ENCODE measurements at places on chromosomes 6 and 20. TPM values are rescaled to one million over a fixed set of nuclear protein-coding genes. Genes with fewer than 3 reads are reported as not detected.

GRCh38 chr20:15767999-15768741 lies 805.1 kb downstream of the KIF16B start:
- no peak for ATAC-seq

Gene EYS
- 1.1 TPM for total RNA-seq

Gene CCDC28A
- total RNA-seq: 7.3 TPM

DNA sequence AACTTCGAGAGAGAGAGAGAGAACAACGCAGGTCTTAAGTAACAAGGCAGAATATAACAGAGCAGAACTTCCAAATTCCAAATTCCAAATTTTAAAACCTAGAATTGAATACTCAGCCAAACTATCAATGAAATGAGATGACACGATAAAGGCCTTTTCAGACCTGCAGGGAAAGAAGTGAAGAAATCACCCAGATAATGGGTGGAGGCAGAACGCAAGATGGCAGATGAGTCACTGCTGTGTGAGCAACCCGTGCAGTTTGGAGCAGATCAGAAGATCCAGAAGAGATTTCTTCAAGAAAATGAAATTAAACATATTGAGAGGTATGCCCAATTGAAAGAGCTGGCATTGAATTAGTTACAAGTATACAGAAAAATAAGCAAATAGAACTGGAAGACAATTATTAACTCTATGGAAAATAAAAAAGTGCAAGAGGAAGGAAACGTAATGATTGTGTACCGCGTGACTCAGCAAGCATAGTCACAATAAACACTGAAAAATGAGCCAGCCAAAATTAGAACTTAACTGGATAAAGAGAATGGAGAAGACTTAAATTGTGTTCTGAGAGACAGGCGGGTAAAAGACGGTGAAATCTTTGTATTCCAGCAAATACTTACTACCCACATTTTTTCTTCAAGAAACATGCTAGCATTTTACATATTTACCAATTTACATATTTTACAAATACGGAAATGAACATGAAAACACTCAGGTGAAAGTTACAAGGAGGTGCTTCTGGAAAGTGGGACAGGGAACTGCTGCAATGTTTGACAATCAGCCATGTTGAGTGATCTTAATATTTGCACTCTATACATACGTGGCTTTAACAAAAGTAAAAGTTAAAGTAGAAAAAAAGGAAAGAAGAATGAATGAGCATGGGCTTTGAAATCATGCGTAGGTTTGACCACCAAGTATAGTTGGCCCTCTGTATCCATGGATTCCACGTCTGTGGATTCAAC lies 87.9 kb upstream of the CDYL start:
- no peak for ATAC-seq

- peak; percentile 35 for ATAC-seq
These were observed 13.9 kb downstream of the PTK7 start for GRCh38 chr6:43089874-43090558.

Gene RIPOR3
- 1.0 TPM for total RNA-seq

DNA sequence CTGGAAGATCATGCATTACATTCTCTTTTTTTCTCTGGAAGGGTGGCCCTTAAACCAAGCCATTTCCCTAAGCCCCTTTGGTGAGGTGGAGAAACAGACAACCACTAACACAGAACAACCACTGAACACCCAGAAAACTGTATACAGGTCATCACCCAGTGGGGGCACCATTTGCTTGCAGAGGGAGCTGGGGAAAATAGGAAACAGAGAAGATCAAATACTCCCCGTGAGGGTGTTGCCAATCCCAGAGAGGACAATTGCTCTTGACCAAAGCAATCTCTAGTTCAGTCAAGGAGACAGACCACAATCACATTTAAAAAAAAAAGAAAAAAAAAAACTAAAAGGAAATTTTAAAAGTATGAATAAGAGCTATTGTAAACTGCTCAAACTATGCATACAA lies 865 bp upstream of the DAAM2 start:
- no peak for ATAC-seq

DNA sequence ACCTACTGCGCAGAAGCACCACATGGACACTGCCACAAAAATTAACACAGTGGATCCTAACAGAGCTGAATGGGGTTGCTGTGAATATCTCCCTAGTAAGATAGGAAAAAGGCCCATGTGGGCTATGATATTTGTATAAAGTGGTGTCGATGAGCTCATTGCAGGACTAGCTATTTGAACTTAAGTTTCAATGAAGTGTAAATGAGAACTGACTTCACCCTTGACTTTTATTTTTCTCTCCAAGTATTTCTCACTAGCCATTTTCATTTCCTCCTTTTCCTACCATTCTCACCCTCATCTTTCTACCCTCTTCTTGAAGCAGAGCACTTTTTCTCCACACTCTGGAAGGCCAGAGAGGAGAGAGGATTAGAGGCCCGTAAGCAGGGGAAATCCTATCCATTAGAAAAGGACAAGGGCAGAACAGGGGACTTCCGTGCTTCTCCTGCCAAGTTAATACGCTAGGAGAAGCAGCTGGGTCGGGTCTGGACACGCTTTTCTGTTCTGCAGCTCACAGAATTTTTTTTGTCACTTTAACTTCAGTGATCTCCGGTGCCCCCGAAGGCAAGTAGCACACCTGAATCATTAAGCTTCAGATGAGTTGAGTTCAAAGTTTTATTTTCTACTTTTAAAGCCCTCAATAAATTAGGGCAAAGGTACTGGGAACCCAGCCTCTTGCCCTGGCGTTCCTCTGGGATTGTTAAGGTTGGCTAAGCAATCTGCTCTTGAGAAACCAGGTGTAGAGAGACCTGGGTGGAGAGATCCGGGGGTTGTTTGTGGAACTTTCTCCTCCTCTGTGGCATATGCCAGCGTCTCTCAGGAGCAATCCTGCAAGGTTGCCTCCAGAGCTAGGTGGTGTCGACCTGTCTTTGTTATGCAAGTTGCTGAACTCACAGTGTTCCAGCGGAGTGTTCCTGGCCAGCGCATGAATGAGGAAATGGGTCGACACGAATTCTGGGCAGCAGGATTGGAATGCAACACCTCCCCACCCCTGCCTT lies 56.2 kb upstream of the ARID1B start:
- ATAC-seq: no peak

Gene NEURL2
- 8.4 TPM for total RNA-seq

- no peak for ATAC-seq
These were observed 143.3 kb upstream of the MAP3K7 start for GRCh38 chr6:90730151-90730673.

Gene WFDC6
- total RNA-seq: not detected

GRCh38 chr20:39627765-39628164 lies 665.6 kb downstream of the DHX35 start:
- ATAC-seq: no peak

Gene DEFB114
- total RNA-seq: not detected

- no peak for ATAC-seq
These were observed 5.4 kb downstream of the ADA start for GRCh38 chr20:44646023-44646640.

- ATAC-seq: peak; percentile 48
These were observed 796.5 kb downstream of the PRIM2 start for GRCh38 chr6:58113960-58114359.

DNA sequence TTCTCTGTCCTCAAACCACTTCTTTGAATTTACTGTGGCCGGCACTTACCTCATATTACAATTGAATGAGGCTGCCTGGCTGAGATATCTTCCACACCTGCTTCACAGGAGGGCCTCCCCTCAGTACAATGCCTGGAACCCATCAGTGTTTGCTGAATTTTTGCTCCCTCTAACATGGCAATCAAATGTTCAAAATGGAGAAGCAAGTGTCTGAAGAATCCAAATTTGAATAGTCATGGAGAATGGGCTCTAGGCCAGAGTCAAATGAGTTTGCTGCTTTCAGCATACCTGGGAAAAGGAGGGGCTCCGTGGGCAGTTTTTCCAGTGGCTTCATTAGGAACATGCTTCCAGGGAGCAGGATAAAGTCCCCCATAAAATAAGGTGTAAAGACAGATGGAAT lies 564.8 kb downstream of the UTRN start:
- ATAC-seq: no peak

DNA sequence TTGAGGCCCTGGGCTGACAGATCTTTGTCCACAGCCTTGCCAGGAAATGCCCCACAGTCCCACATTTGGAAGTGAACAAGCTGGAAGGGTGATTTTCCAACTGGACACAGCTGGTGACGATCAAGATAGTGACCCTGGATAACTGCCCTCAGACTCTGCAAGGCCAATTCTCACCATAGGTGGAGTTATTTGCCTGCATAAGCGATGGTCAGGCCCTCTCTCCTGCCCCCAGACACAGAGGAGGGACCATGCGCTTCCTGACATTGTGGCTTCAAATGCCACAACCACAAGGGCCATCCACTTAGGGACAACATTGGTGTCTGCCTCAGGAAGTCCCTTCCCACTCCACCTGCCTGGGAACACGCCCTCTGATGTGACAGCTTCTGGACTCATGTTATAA lies 96.0 kb downstream of the JPH2 start:
- no peak for ATAC-seq

DNA sequence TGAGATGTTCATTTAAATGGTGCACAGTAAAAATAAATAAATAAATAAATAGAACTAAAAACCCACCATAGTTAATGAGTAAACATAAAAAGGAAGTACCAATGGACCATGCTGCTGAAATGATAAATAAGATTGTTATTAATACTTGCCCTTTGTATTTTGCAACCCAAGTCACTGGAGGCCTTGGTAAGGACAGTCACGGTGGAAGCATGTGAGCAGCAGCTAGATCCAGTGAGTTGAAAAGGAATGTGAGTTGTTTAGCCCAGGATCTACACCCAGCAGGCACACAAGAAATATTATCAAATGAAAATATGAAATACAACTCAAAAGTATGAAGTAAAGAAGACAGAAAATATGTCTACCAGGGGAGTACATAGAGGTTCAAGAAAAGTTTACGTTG lies 6.7 kb downstream of the LGSN start:
- ATAC-seq: no peak

DNA sequence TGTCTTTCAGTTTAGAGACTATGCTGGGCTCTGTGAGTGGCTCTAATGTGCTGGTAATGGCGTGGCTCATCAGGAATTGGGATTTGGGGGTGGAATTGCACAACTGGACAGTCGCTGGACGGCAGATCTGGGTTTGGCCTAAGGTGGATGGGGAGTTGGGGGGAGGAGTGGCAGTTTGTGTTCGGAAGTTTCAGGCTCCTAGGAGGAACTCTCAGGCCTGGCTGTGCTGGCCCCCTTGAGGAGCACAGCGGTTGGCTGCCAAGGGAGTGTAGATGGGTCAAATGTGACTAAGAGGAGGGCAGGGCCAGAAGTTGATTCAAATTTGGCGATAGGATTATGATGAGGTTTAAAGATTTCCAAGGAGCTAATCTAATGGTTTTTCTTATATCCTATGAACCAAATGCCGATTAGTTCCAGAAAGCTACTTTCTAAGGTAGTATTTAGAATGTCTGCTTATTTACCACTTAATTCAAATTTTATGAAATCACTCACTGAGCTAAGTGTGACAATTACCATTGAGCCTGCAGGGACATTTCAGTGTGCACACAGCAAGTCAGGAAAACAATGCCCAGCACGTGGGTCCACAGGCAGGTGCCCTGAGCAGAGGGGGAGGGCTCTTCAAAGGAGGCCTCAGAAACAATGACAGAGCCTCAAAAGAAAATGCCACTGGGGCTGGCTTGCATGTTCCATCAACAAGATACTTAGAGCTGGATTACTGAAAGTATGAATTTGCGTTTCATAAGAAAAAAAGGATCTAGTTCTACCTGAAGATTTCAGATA lies 111.0 kb downstream of the GJA10 start:
- no peak for ATAC-seq

Gene LGSN
- total RNA-seq: 0.08 TPM

- ATAC-seq: no peak
These were observed 33.8 kb upstream of the E2F3 start for GRCh38 chr6:20367743-20368485.

Gene TMEM170B
- 24.1 TPM for total RNA-seq

- no peak for ATAC-seq
These were observed 123.7 kb upstream of the EXOC2 start for GRCh38 chr6:816510-817084.

Gene CST2
- total RNA-seq: not detected

GRCh38 chr6:146526192-146526591 lies 17.4 kb upstream of the RAB32 start:
- ATAC-seq: no peak

DNA sequence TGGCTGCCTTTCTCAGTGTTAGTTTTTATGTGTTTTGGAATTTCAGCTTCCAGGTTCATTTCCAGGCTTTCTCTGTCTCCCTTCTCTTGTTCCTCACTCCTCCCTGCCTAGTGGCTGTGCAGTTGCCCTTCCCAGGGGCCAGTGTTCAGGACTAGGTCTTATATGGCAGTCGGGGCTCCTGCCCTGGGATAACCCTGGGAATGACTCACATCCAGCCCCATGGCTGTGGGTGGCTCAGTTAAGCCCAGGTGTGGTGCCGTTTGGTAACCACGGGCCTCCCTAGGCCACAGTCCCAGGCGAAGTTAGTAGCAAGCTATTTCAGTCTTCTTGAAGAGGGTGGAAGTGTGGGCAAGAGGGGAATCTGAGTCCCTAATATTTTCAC lies 57.4 kb upstream of the DDR1 start:
- no peak for ATAC-seq

DNA sequence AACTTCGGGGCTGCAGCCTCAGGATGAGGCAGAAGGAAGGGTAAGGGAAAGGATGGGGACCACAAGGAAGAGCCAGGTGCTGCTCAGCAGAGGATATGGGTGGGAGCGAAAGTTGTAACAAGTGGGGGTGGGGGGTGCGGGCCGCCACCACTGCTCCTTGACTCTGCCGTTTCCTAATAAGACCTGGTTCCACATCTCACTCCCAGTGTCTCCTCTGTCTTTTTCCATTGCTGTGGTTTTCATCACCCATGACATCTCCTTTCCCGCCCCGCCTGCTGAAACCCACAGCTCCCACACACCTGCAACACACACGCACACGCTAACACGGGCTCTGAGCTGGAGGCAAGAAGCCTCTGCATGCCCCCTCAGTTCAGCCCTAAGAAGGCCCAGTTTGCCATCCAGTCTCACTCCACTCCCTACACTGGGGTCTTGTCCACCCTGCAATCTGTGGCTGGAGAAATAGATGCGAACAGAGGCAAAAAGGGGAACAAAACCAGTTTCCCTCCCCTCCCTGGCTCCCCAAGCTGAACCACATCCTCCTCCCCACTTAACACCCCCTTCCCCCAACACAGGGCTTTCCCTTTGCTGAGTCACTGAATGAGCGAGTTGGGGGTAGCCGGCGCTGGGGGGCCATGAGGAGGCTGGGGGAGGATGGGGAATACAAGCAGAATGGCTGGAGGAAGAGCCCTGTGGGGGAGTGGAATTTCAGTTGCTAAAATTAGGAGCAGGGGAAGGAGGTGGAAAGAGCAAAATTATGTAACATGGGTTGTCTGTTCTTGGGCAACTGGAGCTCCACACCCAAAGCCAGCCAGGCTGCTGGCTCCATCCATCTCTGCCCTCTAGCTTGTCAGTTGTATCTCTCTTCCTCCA lies 11.5 kb downstream of the NFKBIL1 start:
- ATAC-seq: peak; percentile 9

Gene LST1
- total RNA-seq: 0.63 TPM

GRCh38 chr6:42777126-42777822 lies 4.6 kb upstream of the BICRAL start:
- ATAC-seq: peak; percentile 35

Gene ADIG
- total RNA-seq: not detected
